ENCODE measurements at places on chromosomes 2 and 18.

DNA sequence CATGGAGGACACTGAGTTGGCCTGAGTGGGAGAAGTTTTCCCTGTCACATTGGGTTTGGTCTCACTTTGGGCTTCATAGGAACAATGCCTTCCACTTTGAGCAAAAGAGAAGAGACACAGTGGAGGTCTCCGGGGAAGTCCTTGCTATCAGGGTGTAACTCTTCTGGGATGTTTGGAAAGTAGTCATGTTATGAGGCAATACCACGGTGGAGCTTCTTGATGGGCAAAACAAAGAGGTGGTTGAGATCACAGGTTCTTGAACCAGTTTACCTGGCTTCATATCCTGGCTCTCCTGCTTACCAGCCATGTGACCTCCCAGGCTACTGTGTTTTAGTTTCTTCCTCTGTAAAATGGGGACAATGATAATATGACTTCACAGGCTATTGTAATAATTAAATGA, 478.6 kb downstream of the SLC4A3 start:
- DNase-seq, result no peak

- DNase-seq, result no peak
Observed at GRCh38 chr2:11352781-11353537, 8.5 kb upstream of the ROCK2 start.

DNA sequence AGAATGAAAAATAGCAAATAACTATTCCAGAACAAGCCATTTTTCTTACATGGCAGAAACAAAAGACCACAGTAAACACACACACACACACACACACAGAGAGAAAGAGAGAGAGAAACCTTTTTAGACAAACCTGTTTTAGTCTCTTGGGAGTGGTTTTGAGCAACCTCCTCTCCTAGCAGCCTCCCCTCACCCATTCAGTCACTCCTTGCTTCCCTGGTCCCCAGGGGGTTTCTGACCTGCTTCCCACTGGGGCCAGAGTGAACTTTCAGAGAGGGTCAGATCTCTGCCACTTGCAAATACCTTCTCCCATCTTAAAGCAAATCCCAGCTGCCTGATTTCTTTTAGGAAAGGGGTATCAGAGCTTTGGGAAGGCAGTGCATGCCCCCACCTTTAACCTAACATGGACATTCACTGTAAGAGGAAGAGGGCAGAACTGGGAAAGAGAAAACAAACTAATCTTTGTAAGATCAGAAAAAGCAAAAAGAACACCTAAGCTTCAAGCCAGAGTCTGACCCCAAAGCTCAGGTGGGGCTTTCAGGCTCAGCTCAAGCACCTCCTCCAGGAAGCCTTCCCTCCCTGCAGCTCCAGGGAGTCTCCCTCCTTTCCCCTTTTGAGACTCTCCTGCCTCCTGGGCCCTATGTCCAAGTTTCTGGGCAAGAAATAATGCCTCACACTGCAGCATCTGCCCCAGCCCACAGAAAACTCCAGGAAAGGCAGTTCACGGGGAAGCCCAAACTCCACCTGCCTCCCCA, 2.7 kb downstream of the SDC1 start:
- DNase-seq, result no peak

- no peak for DNase-seq
Observed at GRCh38 chr2:213089438-213089837, 62.0 kb downstream of the IKZF2 start.

- peak; percentile 61 for DNase-seq
Observed at GRCh38 chr2:33477473-33478468, 1.3 kb downstream of the RASGRP3 start.

GRCh38 chr2:236673126-236673822, 103.6 kb downstream of the ACKR3 start:
- no peak for DNase-seq

- DNase-seq, result no peak
Observed at GRCh38 chr2:238459081-238459629, 32.4 kb downstream of the ASB1 start.

DNA sequence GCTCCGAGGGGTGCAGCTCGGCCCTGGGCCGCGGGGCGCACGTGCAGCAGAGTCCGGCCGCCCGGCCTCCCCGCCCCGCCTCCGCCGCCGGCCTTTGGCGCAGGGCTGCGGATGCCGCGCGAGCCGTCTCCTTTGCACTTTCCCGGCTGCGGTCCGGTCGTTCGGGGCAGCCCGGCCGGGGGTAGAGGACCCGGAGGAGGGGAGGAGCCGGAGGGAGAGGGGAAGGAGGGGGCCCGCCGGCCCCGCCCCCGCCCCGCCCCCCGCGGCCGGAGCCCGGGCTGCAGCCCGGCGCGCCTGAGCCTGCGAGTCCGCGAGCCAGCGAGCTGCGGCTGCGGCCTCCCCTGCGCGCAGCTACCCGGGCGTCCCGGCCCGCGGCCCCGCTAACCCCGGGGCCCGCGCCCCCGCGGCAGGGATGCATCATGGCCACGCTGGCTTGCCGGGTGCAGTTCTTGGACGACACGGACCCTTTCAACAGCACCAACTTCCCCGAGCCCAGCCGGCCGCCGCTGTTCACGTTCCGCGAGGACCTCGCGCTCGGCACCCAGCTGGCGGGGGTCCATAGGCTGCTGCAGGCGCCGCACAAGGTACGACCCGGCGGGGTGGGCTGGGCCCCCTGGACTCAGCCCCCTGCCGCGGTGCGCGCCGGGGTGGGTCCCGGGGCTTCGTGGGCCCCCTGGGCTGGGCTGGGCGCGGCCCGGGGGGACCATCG, at the start of gene FHOD3:
Gene FHOD3, plus strand, starts transcription at position 297 of the 709 bp plus-strand sequence. Its CDS starts 123 bp downstream, at position 420.
- no peak for DNase-seq

GRCh38 chr2:226023383-226023782, 623.9 kb downstream of the NYAP2 start:
- DNase-seq, result no peak

DNA sequence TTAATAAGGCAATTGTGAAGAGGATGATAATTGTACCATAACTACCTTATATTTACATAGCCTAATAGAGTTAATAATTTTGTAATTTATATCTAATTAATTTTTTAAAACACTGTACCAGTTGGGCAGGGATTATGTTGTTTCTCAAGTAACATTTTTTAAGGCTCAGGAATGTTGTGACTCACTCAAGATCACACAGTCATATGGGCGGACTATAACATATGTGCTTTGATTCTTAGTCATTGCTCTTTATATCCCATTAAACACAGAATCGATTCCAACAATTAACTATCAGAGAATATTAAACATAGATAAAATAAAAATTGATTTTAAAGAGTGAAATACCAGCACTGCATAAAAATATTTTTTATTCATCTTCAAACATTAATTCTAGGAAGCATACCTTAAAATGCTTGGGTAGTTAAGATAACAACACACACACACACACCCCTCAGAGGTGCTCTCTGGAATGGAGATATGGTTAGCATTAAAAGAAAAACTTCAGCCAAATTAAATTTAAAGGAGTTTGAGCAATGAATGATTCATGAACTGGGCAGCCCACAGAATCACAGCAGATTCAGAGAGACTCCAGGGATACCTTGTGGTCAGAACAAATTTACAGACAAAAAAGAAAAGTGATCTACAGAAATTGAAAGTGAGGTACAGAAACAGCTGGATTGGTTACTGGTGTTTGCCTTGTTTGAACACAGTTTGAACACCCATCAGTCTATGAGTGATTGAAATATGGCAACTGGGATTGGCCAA, 869.4 kb upstream of the ID2 start:
- DNase-seq, result no peak

DNA sequence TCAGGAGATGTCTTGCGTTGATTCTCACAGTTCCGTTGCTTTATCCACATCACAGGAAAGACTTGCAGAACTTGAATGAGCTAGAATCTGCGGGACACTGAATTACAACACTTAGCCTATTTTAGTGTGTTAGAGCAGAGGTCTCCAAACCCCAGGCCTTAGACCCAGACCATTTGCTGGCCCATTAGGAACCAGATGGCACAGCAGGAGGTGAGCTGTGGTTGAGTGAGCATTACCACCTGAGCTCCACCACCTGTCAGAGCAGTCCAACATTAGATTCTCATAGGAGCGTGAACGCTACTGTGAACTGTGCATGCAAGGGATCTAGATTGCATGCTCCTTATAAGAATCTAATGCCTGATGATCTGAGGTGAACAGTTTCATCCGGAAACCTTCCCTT, 3.8 kb downstream of the MRPL30 start:
- no peak for DNase-seq

GRCh38 chr2:150646746-150647145, 159.3 kb upstream of the RND3 start:
- DNase-seq, result no peak

GRCh38 chr2:19038071-19039015, 320.1 kb downstream of the OSR1 start:
- DNase-seq, result no peak

DNA sequence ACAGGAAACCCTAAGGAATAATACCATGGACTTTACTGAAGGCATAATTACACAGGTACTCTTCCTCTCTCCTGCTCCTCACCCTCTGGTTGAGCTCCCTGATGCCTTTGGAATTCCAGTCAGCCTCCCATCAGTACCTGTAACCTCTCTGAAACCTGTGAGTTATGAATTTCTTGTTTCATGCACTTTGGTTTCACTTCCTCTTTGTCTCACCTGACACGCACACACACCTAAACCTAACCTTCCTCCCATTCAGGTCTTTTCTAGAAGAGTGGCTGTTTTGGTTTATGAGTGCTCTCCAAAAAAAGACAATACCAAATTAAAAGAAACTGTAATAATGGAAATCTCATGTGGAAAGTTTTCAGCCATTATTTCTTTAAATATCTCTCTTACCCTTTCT, 451.3 kb upstream of the VWC2L start:
- no peak for DNase-seq

- peak; percentile 27 for DNase-seq
Observed at GRCh38 chr2:238287737-238288649, at the start of gene PER2. PER2 (minus strand) TSS chr2:238288610; CDS start chr2:238277936, 10,674 bp downstream.

DNA sequence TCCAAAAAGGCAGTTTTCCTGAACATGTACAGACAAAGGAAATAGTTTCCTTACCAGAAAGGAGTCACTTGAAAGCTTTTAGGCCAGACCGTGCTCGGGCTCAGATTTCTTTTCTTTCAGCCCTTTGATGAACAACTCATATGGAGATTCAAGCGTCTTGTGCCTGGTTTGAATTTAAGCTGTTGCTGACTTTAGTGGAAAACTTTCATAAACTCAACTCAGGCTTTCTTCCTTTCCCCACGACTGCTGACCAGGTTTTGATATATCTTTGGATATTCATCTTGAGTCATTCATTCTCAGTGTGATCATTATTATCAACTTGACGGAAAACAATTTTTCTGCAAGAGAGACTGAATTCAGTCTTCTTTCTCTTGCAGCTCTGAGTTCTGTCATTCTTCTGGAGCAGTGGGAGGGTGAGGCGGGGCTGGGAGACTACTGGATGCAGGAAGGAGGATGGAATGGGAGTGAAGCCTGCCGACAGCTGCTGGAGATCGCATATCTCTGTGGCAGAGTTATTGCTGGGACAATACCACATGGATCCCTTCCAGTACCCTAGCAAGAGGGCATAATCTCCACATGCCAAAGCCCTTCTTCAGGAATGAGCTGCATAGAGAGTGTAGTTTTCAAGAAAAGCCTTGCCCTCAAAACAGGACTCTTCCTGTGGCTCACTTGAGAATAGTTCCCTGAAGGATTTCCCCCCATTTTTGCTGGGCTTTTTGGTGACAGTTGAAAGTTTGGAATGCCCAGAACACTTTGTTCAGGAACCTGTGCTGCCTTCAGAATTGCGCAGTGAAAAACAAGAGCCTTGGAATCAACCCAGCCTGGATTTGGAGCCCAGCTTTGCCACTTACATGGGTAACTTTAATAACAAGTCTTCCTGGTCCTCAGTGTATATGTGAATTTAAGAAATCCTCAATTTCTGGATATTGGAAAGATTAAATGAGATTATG, 364.4 kb downstream of the ZNF521 start:
- no peak for DNase-seq

DNA sequence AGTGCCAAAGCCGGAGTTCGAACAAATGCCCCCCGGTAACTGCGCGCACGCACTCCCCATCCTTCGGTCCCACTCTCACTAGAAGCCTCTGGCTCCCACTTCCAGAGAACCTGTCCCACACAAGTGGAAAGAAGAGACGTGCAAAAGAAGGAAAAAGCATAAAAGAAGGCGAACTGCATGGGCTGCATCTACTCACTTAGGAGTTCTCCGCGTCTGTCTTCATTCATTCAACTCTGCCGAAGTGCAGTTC, 312 bp downstream of the NR4A2 start:
- no peak for DNase-seq

DNA sequence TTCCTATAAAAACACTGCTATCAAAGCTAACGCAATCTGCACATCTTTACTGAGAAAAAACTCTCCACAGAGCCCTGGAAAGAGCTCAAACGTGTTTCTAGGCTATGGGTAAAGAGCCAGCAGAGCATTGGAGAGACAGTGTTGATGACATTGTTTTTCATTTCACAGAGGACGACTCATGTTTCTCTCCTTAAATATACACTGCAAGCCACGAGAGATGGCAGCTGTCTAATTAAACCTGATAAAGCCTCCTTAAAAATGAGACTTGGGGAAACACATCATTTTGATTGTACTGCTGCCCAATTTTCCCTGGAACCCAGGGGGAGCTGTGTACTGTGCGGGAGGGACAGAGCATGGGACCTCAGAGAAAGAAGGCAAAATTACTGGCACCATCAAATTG, 294.3 kb upstream of the SETBP1 start:
- no peak for DNase-seq

- DNase-seq, result no peak
Observed at GRCh38 chr2:81894451-81894990, 1590.0 kb upstream of the LRRTM1 start.

- no peak for DNase-seq
Observed at GRCh38 chr2:36667931-36668330, 28.6 kb upstream of the VIT start.
